ENCODE measurements at places on chromosomes 16 and 17.

- no peak for DNase-seq
Measured at GRCh38 chr16:82523815-82524214, 103.0 kb upstream of the CDH13 start.

GRCh38 chr16:4917117-4917516 lies 19.8 kb downstream of the PPL start:
- no peak for DNase-seq

- no peak for DNase-seq
Measured at GRCh38 chr16:2515180-2515851, 1.6 kb downstream of the ATP6V0C start.

DNA sequence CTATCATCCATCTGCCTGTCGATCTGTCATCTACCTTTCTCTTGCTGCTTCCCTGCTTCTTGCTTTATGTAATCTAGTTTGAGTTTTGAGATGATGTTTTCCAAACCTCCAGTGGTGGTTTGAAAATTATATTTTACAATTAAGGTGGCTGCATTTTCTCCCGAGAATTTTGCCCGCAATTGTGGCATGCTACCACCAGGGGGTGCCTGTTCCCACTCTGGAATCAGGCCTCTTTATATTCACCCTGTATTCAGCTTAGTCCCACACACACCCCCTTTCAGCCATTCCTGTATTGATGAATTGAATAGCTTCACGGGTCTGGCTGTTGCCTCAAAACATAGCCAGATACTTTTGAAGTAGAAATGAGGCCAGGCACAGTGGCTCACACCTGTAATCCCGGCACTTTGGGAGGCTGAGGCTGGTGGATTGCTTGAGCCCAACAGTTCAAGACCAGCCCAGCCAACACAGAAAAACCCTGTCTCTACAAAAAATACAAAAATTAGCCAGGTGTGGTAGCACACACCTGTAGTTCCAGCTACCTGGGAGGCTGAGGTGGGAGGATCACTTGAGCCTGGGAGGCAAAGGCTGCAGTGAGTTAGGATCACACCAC lies 3.2 kb downstream of the PRSS22 start:
- DNase-seq = no peak

DNA sequence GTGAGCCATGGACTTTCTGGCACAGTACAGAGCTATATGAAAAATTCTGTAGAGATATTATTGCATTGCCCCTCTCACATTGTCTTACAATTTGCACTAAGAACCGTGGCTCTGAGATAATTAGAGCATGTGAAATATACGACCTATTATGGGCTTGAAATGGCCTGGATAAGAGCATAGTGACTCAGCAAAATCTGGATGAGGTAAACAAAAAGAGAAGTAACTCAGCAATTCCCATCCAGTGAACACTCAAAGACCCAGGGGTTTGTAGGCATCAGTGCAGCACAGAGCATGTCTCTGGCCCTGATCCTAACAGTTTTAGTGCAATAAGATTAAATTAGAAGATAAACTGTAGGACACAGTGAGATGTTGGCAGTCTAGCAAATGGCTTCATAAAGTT lies 317.2 kb upstream of the MYOCD start:
- DNase-seq = no peak

DNA sequence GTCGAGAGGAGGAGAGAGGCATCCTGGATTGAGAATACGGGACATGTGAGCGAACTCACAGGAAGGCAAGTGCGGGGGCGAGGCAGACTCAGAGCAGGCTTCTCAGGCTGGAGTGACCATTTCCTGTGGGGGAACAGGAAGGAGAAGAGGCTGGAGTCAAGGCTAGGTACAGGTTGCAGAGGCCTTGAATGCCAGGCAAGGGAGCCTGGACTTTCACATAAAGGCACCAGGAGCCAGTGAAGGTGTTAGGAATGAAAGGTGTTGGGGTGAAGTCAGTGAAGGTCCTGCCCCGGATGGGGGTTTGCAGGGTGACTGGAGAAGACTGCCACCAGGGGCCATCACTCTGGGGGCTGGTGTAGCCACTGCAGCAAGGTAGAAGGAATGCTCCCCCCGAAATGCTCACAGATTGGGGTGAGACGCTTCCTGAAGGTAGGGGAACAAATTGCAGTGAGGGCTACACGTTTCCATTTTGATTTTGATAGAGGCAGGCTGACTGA lies 5.3 kb upstream of the GPRC5C start:
- no peak for DNase-seq

GRCh38 chr17:14746822-14747602 lies 446.1 kb downstream of the HS3ST3B1 start:
- no peak for DNase-seq

DNA sequence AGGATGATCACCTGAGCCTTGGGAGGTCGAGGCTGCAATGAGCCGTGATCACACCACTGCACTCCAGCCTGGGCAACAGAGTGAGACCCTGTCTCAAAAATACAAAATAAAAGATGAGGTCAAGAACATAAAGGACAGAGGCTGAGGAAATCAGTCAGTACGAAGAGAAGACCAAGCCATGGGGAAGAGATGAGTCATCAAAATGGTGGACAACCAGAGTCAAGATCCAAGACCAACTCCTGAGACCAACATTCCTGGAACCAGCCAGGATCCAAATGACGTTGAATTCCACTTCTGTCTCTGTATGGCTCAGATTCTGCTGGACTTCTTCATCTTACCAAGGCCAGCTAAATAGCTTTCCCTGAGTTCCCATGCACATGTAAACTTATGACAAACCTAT lies 44.8 kb upstream of the NOG start:
- DNase-seq = no peak

DNA sequence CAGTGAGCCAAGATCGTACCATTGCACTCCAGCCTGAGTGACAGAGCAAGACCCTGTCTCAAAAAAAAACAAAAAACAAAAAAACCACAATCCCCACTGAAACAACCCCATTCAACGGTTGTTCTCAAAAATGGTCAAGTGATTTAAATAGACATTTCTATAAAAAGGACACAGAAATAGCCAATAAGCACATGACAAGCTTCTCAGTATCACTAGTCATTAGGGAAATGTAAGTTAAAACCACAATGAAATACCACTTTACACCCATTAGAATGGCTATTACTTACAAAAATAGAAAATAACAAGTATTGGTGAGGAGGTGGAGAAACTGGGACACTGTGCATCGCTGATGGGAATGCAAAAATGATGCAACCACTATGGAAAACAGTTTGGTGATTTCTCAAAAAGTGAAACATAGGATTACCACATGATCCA lies 26.6 kb upstream of the MYLK3 start:
- DNase-seq = no peak

DNA sequence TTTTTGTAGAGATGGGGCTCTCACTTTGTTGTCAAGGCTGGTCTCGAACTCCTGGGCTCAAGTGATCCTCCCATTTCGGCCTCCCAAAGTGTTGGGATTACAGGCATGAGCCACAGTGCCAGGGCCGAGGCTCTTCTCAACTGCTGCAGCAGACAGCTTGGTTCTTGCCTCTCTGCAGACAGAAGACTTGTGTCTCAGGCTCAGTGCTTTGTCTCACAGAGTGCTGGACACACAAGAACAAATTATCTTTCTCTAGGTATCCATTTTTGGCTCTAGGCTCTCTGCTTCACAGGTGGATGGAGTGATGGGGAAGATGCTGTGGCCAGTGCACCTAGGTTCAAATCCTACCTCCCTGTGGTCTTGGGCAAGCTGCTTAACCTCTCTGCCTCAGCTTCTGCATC lies 80.8 kb upstream of the RNU2-1 start:
- no peak for DNase-seq

DNA sequence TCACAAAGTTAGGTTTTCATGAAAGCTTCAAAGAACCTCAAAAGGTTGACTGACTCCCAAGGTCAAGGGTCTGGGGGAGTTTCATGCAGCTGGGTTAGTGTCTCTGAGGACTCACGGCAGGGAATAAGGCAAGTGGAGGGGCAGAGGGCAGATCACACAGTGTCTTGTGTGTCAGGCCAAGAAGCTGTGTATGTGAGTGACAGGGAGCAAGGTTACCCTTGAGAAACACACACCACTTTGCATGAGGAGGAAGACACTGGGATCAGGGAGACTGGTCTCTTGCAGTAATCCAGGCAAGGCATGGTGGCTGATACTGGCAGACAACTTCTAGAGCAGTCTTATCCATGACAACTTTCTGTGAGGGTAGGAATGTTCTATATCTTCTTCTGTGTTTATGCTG lies 6.3 kb downstream of the FLOT2 start:
- no peak for DNase-seq

DNA sequence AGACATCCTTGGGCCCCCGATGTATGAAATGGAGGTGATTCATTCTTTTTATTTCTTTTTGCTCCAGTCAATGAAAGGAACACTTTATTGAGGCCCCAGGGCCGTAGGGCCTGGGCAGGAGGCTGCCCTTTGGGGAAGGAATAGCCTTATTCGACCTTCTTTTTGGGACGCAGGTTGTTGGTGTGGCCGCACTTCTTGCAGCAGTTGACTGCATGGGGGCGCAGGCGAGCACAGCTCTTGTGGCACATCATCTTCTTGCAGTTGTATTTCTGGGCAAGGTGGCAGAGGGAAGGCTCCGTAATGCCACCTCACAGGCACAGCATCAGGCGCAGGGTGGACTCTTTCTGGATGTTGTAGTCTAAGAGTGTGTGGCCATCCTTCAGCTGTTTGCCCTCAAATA lies 50.9 kb downstream of the SIAH1 start:
- DNase-seq = no peak

GRCh38 chr16:54993106-54993895 lies 62.6 kb downstream of the IRX5 start:
- no peak for DNase-seq

- peak; percentile 68 for DNase-seq
Measured at GRCh38 chr17:76681222-76682137, 29.3 kb downstream of the MXRA7 start.

GRCh38 chr17:78789663-78790181 lies 7.6 kb upstream of the CYTH1 start:
- no peak for DNase-seq

DNA sequence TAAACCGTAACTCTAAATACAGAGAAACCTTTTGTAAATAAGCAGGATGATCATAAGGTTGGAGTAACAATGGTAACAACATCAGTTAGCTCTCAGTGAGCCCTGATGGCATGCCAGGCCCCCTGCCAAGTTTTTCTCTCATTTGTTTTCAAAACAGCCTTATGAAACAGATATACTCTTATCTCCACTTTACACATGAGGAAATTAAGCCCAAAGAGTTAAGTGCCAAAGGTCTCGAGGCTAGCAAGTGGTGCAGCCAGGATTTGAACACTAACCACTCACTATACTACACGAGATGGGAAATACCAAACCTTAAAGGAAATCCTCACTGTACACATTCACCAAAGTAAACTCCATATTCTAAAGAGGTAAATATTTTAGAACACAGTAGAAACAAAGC lies 15.0 kb downstream of the USP31 start:
- DNase-seq = no peak

GRCh38 chr16:9027070-9027799 lies 63.5 kb upstream of the USP7 start:
- DNase-seq = no peak

DNA sequence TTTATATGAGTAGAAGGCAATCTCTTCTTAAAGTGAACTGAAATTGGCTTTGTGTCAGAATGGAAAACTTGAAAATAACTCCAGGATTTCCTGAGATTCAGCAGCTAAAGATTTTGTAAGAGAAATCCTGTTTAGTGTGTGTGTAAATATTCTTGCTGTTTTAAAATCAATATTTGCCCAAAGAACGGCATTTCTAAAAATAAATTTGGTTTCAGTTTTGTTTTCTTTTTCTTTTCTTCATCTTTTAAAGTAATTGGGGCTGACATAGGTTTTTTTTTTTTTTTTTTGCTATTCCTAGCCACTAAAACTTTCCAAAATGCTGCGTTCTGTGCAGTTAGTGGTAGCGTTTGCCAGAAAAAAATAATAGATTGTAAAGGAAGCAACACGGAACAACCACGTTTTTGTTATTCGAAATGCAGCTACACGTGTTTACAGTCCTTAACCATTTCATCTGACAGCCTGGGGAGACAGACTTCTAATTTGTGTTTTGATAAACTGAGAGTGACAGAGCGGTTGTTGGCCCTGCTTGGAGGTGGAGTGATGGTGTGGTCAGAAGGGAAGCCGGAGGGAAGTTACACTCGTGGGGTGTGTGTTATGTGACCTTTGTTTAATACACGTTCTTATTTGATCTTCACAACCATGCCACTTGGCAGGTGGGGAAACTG lies 21.6 kb upstream of the SMPD3 start:
- DNase-seq = no peak

- DNase-seq = no peak
Measured at GRCh38 chr16:2427526-2427925, 1.7 kb upstream of the CCNF start.

- no peak for DNase-seq
Measured at GRCh38 chr17:43706235-43706634, 44.5 kb upstream of the MEOX1 start.

- DNase-seq = no peak
Measured at GRCh38 chr17:36944553-36944952, 4.2 kb upstream of the AATF start.

- no peak for DNase-seq
Measured at GRCh38 chr17:50531428-50532025, 1.0 kb upstream of the EPN3 start.

DNA sequence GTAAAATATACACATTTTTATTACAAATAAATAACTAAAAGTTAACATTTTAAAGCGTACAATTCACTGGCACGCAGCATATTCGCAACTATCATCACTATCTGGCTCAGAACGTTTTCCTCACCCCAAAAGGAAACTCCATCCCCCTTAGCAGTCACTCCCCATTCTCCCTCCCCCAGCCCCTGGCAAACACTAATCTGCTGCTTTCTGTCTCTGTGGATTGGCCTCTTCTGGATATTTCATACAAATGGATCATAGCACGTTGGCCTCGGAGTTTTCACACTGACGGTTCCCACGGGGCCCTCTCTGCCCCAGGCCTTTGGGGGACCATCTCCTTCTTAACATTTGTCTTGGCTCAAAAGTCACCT lies 64.6 kb downstream of the RTN4RL1 start:
- no peak for DNase-seq

DNA sequence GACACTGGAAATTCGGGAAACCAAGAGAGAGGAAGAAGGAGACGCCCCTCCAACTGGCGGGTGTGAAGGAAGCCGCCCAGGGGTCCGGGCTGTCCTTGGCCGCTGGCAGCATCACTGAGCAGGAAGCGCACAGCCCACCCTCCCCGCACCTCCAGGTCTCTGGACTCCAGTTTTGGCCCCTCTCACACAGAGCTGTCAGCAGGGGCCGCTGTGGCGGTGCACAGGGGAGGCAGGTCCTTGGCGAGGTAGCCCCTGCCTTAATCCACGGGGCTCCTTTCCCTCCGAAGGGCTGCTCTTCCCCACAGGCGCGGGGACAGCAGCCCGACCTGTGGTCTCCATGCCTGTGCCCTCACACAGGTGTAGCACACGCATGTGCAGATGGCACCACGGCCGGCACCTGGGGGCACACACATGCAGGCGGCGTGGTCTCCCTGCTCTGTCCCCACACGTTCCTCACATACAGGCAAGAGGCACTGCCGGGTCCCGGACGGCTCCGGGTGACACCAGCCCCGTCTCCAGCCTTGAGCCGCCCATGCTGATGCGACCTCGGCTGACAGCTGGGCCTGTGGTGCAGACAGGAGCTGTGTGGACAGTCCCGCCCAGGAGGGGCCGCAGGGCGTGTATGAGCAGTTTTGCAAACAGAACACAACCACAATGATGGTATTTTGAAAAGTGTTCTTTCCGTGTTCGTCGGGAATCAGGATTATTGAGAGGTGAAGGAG lies 26.6 kb upstream of the CHMP6 start:
- DNase-seq = no peak

GRCh38 chr16:49439676-49440075 lies 66.1 kb downstream of the C16orf78 start:
- DNase-seq = no peak

- DNase-seq = no peak
Measured at GRCh38 chr17:76267051-76267576, 2.0 kb downstream of the UBALD2 start.

GRCh38 chr16:3810198-3810664 lies 70.3 kb downstream of the CREBBP start:
- no peak for DNase-seq

All from NCI-H524 treated with DMSO at 0.1 percent for 48 hours (cell line).